ENCODE measurements at places on chromosomes 5 and 9.
A peak's percentile ranks its signal among the peaks of the same experiment; 100 is the strongest.

- no peak for DNase-seq
These were observed 578 bp downstream of the LHX6 start for GRCh38 chr9:122228191-122228567.

- DNase-seq, result no peak
These were observed 159.0 kb upstream of the SLC12A2 start for GRCh38 chr5:127924606-127925005.

- DNase-seq, result peak; percentile 77
These were observed at the start of gene PCDHAC2 for GRCh38 chr5:140966293-140967225. PCDHAC2 (plus strand) TSS chr5:140966476; CDS start chr5:140966767, 291 bp downstream.

DNA sequence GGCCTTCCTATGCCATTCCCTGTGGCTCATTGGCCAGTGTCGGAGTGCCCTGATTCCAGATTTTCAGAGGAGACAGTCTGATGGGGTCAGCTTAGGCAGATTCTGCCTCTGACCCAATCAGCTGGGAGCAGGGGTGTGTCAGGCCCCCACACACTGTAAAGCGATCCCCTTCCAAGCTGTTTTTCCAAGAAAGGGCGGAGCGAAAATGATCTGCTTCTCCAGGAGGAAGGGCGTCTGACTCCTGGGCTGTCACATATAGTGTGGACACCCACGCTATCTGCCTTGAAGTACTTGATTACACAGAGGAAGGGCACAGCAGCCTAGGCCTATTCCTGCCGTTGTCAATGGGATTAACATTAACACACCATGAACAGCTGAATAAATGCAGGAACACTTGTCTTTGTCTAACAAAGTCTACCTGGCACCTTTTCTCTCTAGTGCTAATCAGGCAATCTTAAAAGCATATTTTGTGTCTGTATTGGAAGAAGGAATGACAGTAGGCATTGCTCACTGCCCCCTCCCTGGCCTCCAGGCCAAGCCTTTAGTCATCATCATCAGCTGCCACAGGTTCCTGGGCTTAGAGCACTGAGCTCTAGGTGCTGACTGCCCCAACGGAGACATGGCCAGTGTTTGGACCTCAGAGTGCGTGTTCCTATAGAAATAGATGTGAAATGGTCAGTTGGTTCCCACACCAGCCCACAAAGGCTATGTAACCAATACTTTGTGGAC, 218.7 kb downstream of the MELK start:
- DNase-seq, result no peak

- no peak for DNase-seq
These were observed 104.1 kb upstream of the SPRY4 start for GRCh38 chr5:142428773-142429473.

DNA sequence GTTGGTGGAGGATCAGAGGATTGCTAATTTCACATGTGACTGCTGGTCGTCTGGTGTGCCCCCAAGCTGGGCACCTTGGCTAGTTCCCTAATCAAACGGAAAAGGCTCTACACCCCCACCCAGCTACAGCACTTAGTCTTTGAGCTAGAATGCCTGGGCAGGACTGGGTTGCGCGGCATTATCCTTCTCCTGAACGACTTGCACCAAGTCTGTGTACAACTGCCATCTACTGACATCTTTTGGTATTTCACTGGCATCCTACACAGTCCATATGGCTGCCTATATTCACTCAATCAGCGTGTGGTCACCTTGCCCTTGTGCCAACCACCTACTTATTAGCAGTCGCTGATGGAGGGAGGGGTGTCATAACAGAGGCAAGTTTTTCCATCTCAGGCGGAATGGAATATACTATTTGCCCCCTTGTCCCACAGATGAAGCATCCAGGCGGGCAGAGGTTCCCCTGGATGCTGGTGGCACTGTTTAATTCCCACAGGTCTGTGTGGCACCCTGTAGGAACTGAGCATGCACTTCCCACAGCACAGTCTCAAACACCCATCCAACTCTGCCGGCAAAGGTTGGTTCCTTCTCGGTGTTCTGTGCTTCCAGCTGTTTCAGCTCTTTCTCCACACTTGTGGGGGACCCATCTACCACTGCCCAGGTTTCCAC, 150.1 kb downstream of the OSTF1 start:
- DNase-seq, result no peak

GRCh38 chr9:3170819-3171218, 326.9 kb upstream of the PUM3 start:
- no peak for DNase-seq
